ENCODE measurements at places on chromosomes 7 and 10.

DNA sequence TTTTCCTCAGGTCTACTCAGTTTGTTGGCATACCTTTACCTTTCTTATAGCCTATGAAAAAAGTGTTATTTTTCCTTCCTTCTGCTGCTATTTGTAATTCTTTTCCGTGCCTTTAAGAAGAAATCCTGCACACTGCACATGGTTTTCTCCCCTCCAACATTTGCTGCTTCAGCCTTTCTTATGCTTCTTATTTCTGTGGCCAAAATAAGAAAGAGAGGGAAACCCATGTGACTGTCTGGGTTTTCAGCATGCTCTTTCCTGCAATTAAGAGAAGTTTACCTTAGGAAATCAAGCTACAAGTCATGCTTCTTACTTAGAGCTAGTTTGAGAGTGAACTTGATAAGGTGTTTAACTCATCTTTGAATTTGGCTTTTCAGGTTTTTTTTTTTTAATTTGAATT is 11.0 kb downstream of the TBC1D12 start:
- no peak for DNase-seq

DNA sequence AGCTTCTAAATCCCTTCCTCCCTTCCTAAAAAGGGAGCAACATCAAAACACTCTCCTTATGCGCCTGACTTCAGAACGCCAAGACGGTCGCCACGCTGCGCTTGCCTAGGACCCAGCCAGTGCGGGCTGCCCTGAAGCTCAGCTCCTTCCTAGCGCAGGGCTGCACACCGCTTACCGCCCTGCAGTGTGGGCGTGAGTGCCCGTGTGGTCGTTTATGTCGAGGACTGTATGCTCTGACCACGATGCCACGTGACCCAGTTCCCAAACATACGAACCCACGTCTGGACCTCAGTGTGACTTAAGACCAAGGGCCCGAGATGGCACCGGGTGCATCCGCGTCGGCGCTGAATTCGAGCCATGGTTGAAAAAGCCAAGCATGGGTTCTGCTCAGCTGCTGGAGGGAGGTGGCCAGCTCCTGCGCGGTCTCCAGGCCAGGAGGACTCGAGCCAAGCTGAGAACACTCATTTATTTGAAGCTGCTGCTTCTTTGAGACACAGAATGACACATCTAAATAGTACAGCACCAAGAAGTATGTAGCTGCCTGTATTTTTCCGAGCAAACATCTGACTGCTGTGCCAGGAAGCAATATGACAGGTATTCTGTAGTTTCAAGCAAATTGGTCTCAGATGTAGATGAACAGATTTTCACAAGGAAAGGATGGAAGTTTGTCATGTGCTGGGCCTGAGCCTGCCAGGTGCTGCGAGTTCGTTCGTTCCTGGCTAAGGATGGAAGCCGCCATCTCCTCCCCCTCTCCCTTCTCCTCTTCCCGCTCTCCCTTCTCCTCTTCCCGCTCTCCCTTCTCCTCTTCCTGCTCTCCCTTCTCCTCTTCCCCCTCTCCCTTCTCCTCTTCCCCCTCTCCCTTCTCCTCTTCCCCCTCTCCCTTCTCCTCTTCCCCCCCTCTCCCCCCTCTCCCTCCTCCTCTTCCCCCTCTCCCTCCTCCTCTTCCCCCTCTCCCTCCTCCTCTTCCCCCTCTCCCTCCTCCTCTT is 184.7 kb downstream of the EBF3 start:
- no peak for DNase-seq

DNA sequence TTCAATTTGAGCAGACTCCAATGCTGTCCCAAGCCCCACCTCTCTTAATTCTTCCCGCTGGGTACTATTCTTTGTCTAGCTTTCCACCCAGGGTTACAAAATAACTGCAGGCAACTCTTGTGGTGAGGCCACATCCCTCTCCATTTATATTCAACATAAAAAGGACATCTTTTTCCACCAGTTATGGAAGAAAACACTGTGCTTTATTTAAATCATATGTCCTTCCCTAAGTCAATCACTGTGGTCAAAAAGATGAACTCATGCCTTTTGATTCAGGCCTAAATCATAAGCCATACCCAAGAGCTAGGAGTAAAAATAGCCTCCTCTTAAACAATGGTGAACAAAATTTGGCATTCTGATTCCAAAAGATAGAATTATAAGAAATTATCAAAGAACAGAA is 386.0 kb downstream of the SEMA3D start:
- no peak for DNase-seq

GRCh38 chr7:134101716-134102115 is 25.4 kb upstream of the LRGUK start:
- no peak for DNase-seq

DNA sequence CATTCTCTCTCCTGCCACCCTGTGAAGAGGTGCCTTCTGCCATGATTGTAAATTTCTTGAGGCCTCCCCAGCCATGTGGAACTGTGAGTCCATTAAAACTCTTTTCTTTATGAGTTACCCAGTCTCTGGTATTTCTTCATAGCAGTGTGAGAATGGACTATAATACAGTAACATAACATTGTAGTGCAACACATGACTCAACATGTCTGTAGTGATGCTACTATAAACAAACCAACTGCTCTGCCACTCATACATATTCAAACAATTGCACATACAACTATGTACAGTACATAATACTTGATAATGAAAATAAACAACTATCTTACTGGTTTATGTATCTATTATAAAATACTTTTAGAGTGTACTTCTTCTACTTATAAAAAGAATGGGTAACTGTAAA is 7.1 kb downstream of the ATOH7 start:
- no peak for DNase-seq

DNA sequence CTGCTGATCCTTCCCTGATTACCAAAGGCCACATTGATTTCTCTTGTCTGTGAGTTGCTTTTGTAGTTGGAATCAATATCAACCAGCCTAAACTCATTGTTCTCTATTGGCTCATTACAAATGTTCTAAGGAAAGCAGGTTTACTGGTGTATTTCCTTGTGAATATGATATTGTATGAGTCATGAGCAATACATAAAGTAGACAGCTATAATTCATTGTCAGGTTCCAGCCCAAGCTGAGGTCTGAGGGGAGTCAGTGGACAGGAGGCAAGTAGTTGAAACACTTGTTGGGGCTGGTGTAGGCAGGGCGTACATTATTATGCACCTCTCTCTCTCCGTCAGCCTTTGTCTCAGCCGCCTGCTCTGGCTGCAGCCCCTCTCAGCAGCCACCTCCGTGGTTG is 451.7 kb downstream of the IPMK start:
- DNase-seq: no peak

GRCh38 chr10:88507404-88507803 is 75.7 kb downstream of the RNLS start:
- DNase-seq: no peak

DNA sequence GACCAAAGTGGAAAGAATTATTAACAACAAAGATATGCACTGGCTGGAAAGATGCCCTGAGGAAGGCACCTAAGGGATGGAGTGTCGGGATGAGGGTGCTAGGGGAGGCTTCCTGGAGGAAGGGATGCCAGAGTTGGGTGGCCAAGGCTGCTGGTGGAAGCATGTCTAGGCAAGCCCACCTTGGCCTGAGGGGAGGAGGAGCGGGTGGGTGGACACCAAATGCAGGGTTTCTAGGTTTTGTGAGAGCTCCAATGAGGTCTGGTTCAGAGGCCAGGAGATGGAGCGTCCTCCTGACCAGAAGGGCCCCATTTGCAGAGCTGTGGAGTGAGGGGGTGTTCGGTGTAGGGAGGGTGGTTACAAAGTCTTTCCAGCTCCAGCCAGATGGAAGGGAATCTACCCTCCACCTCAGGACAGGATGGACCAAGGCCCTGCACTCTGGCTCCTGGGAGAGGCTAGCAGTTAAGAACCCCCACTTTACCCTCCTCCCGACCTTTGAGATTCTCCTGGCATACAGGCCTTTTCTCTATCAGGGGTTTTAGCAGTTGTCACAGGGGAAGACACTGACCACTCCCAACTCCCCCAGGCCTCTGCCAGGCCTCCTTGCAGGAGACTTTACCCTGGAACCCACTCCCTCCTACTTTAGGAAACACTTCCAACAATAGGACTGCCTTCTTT is 3.0 kb upstream of the DDIT4 start:
- DNase-seq: no peak

DNA sequence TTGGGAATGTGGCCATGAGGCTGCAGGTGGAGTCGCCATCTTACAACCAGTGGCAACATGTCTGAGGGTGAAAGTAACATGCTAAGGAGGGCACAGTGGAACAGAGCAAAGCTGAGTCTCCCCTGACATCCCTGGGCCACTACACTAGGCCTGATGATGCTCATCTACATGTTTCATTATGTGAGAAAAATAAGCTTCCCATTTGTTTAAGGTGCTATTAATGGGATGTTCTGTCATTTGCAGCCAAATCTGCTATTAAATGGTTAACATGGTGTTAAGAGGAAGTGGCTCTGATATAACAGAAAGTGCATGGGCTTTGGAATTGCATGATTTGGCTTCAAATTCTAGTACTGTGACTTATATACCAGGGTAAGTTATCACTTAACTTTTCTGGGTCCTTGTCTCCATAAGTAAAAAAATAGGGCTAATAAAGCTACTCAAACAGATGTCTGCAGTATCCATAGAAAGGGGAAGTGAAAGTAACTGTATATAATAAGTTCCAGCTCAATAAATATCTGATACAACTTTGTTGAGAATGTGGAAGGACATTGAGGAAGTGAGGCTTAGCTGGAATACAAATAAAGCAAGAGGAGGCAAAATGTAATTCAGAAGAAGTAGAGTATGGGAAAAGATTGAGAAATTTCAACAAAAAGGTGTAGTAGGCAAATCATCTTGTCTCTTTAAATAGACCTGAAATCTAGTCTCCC is 158.9 kb downstream of the RTKN2 start:
- DNase-seq: no peak

- DNase-seq: no peak
These were observed 84.3 kb upstream of the CACNA2D1 start for GRCh38 chr7:82527851-82528250.

DNA sequence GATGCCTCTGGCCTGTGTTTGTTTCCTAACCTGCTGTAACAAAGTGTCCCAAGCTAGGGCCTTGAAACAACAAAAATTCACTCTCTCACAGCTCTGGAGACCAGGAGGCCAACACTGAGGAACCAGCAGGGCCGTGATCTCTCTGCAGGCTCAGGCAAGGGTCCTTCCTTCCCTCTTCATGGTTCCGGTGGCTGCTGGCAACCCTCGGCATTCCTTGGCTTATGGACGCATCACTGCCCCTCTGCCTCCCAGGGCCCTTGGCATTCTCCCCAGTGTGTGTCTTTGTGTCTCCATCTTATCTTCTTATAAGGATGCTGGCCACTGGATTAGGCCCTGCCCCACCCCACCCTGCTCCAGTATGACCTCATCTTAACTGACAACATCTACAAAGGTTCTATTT is 17.0 kb downstream of the CNPY1 start:
- DNase-seq: no peak
